Activated CD8-positive, alpha-beta T cell treated with anti-CD3 and anti-CD28 coated beads for 36 hours (primary cell): ENCODE measurements at places on chromosomes 2 and 18. TPM values are rescaled to one million over a fixed set of nuclear protein-coding genes. Genes with fewer than 3 reads are reported as not detected.

DNA sequence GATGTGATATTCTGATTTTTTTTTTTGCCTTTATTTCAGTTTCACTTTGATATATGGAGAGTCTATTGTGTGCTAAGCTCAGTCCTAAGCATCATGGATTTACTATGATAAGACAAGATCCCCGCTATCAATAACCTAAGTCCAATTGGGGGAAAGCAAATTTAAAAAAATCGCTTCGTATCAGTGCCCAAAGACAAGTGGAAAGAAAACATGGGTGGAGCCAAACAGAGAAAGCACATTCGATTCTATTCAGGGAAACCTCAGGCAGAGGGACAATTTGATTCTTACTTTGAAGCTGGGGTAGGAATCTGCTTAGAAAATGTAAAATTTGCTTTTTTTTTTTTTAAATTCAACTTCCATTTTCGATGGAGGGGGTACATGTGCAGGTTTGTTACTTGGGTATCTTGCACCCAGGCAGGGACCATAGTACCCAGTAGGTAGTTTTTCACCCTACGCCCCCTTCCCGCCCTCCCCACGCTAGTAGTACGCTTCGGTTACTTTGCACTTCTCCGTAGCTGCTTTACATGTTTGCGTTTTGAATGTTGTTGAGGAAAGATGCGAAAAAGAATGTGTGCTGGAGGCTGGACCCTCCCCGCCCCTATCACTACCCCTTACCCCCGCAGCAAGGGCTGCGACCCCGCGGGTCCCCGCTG lies 12.4 kb downstream of the KIF5C start:
- H3K27me3 ChIP-seq, result peaks cover 36% of the 10 kb centered on the region
- H3K36me3 ChIP-seq, result peaks cover 1% of the 10 kb centered on the region
- peaks cover 10% of the 10 kb centered on the region for H3K4me1 ChIP-seq
- H3K27ac ChIP-seq, result peak overlapping the region; percentile 24
- DNase-seq, result no peak

IL18R1 gene
- total RNA-seq, result 15.0 TPM

SLC35F6 gene
- 4.6 TPM for total RNA-seq

GRCh38 chr2:143786026-143786765 lies 657.0 kb downstream of the ARHGAP15 start:
- no peak overlapping the region for H3K27ac ChIP-seq
- H3K36me3 ChIP-seq, result no peaks in the 10 kb centered on the region
- H3K4me1 ChIP-seq, result no peaks in the 10 kb centered on the region
- H3K27me3 ChIP-seq, result peaks cover 10% of the 10 kb centered on the region
- DNase-seq, result no peak

AQP12A gene
- not detected for total RNA-seq

- H3K27ac ChIP-seq, result no peak overlapping the region
- no peaks in the 10 kb centered on the region for H3K36me3 ChIP-seq
- peaks cover 24% of the 10 kb centered on the region for H3K4me1 ChIP-seq
- peaks cover 3% of the 10 kb centered on the region for H3K27me3 ChIP-seq
- no peak for DNase-seq
- H3K4me3 ChIP-seq, result no peak overlapping the region
These were observed 1229.0 kb upstream of the ZEB2 start for GRCh38 chr2:145748927-145749326.

DLGAP1 gene
- total RNA-seq, result not detected

PCBP1 gene
- 470 TPM for total RNA-seq

DNA sequence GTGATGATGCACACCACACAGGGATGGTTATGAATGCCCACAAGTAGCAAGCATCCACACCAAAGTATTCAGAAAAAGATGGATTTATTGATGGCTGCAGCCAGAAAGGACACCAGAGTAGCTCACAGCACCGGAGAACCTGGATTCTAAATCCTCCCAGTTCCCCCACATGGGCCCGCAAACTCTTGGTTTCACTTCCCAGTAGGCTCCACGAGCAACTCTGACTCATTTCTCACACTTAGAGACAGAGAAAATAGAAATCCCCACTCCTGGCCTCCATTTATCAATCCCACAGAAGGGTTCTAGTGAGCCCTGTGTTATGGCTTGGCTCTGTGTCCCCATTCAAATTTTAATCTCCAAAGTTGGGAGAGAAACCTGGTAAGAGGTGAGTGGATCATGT lies 426.7 kb upstream of the MYT1L start:
- no peaks in the 10 kb centered on the region for H3K4me1 ChIP-seq
- H3K27me3 ChIP-seq, result no peaks in the 10 kb centered on the region
- H3K4me3 ChIP-seq, result no peak overlapping the region
- H3K36me3 ChIP-seq, result no peaks in the 10 kb centered on the region
- H3K27ac ChIP-seq, result no peak overlapping the region

DNA sequence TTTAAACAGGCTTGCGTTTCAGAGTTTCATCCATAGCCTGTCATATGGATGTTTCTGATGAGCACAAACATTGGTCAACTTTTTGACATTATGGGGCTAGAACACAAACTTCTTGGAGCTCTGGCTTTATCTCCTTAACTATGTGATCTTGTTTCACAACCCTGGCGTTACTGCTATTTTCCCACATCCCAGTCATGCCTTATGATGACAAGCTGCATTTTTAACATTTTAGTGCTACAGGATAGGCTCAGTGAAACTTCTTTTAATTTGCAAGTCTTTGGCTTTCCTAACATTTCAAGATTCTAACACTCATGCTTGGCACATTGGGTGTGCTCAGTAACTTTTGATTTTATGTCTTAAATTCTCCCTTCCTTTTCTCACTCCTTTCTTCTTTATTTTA lies 21.0 kb upstream of the PDE1A start:
- no peak overlapping the region for H3K4me3 ChIP-seq
- no peak for DNase-seq
- no peak overlapping the region for H3K27ac ChIP-seq
- H3K27me3 ChIP-seq, result no peaks in the 10 kb centered on the region
- H3K36me3 ChIP-seq, result no peaks in the 10 kb centered on the region

DNA sequence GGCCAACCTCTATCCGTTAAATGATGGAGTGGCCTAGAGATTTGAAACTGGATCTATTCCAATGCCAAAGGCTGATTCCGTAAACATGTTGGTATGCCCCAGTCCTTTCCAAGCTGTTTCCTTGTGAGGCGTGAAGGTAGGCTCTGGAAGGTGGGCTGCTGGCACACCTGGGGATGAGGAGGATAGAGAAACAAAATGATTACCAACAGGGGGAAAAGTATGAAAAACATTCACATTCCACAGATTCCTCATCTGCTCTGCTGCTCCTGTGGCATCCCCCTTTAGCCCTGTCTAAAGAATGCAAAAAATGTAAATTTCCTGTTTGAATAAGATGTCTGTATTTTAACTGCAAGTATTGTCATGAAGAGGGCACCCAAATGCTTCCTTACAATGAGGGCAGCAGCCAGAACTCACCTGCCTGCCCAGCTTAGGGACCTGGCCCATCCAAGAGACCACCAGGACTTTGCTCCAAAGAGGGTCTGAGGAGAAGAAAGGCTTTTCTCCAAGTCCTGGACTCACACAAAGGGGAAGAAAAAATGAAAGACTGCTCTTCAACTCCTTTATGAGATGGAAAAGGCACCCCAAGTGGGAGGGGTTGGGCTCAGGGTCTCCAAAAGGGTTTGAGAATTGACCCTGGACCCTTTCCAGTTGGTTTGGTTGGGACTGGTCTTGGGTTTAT lies 132.3 kb upstream of the PELI1 start:
- H3K36me3 ChIP-seq, result no peaks in the 10 kb centered on the region
- H3K27me3 ChIP-seq, result no peaks in the 10 kb centered on the region
- H3K4me1 ChIP-seq, result peaks cover 24% of the 10 kb centered on the region
- H3K4me3 ChIP-seq, result no peak overlapping the region

- no peak overlapping the region for H3K4me3 ChIP-seq
- no peaks in the 10 kb centered on the region for H3K36me3 ChIP-seq
- no peak for DNase-seq
- H3K27me3 ChIP-seq, result peaks cover 80% of the 10 kb centered on the region
- peaks cover 14% of the 10 kb centered on the region for H3K4me1 ChIP-seq
These were observed 13.6 kb downstream of the HOXD3 start for GRCh38 chr2:176170602-176171305.

ACKR3 gene
- total RNA-seq, result 3.4 TPM

MBD2 gene
- 101 TPM for total RNA-seq

ANKRD30B gene
- not detected for total RNA-seq

PFN4 gene
- total RNA-seq, result not detected
